ENCODE measurements at places on chromosomes 6 and 20.

- no peak for DNase-seq
Measured at GRCh38 chr6:53124131-53124800, 24.4 kb downstream of the GCM1 start.

- DNase-seq, result no peak
Measured at GRCh38 chr6:85673198-85674139, 30.8 kb upstream of the SYNCRIP start.

DNA sequence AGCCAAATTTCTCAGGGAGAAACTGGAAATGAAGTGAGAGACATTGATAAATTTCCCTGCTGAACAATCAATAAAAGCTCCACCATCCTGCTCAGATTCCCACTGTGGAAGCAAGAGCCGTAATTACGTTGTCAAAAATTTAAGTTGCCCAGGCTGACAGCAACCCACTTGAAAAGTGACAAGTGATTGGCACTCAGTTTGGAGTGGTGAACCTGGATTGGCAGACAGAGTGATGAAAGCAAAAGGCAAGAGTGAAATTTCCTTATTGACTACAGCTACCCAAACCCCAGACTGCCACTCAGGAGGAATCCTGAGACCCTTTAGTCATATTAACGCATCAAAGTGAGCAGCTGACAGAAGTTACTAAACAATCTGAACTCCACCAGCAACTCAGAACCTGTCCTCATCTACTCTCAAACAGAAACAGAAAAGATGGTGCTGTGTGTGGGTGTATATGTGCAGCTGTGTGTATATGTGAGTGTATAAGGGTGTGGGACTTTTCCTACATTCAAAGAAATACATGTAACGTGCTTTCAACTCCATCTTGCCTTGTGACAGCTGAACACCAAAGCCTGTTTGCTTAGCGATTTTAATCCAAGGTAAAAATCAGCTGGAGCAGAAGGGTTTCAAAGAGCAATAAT is 157.4 kb downstream of the PKHD1 start:
- DNase-seq, result no peak

GRCh38 chr6:125790358-125791150 is at the start of gene NCOA7:
Gene NCOA7 (plus strand): TSS chr6:125790960. CDS start chr6:125815355, 24,395 bp downstream.
- peak; percentile 69 for DNase-seq

GRCh38 chr6:65231616-65232015 is 475.4 kb downstream of the EYS start:
- DNase-seq, result peak; percentile 68

GRCh38 chr6:6659600-6660327 is 71.2 kb downstream of the LY86 start:
- DNase-seq, result no peak

GRCh38 chr6:111605100-111605751 is 452 bp downstream of the TRAF3IP2 start:
- peak; percentile 88 for DNase-seq

DNA sequence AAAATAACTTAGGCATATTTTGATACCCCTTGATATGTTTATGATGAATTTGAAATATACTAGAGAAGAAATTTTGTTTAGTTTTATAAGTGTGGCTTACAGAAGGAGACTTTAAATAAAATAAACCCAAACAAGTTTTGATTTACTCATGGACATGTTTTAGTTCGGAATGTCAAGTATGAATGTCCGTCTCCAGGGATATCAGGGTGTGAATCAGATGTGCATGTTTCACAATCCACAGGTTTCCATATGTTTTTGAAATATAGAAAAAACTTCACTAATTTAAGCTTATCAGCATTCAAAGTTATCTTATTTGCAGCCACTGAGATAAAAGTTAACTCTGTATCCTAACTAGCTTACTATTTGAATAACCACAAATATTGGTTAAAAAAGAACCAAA is 51.5 kb downstream of the PLCB1 start:
- DNase-seq, result peak; percentile 71

GRCh38 chr6:4356899-4357659 is 221.7 kb upstream of the ECI2 start:
- no peak for DNase-seq

DNA sequence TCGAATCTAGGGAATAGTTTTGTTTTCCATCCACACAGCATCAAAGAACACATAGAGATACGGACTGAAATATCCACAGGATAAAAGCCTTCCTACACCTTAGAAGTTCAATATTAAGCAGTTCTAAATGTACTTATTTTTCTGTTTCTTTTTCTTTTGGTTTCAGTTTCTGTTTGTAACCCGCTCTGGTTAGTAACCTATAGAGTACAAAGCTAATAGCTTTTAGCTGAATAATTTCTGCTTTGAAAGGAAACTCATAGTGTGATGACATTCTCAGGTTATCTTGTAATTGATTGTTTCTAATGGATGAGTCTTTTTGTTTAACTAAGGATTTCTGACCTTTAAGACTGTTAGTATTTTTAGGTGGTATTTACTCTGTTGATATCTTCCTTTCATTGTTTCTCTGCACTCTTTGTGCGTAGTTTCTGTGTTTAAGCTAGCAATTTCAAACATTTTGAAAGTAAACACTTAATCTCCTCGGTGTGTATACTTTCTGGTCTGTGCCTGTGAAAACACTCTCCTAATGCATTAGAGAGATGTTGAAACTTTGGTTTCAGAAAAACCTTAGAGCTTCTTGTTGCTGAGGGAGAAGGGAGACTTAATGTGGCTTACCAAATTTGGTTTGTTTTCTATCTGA is 385.5 kb downstream of the HDGFL1 start:
- peak; percentile 43 for DNase-seq

DNA sequence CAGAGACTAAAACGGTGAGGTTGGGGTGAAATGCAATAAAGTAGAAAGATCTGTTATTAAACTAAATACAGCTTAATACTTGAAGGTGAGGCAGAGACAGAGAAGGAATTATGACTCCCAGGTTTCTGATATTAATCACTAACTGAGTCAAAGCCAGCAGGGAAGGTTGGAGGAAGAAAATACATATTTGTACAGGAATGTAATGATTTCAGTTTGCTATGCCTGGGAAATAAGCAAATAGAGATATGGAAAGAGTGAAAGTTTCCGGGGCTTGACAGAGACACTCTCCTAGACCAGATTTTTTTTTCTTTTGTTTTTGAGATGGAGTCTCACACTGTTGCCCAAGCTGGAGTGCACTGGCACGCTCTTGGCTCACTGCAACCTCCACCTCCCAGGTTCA is 76.8 kb downstream of the PTPRK start:
- peak; percentile 69 for DNase-seq

DNA sequence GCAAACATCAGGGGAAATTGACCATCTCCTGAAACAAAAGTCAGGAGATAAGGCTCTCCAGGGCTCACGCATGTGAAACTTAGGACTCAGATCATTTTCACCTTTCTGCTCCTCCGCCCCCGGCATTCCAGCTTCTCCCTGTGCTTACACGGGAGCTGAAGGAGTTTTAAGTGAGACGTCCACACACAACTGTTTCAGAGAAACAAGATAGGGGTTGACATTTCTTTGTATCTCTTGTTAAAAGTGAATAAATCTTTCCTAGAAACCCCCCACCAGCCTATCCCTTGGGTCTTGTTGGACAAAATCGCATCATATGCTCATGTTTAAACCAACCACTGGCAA is 46.1 kb downstream of the FAM50B start:
- DNase-seq, result no peak

GRCh38 chr6:154796484-154796883 is 63.3 kb downstream of the SCAF8 start:
- no peak for DNase-seq

- no peak for DNase-seq
Measured at GRCh38 chr20:25218492-25218891, 23.0 kb downstream of the ENTPD6 start.

DNA sequence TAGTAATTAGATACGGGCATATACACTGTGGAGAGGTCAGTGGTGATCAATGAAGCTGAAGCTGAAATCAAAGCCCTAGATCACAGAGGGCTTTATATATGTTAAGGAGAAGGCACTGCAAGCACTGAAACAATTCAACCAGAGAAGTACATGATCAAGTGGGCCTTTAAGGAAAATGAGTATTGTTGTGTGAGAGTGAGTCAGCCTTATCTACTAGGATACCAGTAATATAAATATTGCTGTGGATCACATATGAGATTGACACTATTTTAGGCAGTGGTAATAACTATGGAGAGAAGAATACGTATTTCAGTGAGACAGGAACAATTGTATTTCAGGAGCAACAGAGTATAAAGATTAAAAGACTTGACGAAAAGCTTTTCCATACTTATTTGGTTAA is 1172.2 kb upstream of the GJE1 start:
- peak; percentile 59 for DNase-seq

DNA sequence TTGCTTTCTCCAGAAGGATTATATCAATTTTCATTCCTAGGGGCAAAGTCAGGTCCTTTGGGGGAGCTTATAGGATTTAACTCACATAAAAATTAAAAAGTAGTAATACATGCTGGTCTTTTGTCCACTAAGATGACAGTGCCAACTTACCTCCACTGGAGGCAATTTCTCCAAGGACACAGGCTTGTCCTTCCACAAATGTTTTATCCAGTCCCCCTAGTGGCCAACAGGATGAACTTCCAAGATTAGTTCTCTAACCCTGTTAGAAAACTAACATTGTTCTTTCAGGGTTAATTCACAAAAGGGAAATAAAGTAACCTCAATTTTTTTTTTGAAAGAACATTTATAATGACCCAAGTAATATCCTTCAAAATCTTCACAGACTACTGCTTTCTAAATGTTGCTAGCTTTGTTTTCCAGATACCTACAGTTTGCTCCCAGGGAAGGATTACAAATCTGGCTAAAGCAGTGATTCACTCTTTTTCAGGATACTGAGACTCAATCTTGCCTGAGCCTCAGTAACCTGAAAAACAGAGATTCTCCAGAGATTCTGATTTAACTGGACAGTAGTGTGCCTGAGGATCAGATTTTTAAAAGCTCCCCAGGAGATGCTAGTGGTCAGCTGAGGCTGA is 31.7 kb upstream of the UBR2 start:
- DNase-seq, result peak; percentile 63
